ENCODE measurements at places on chromosomes 2 and 18.

DNA sequence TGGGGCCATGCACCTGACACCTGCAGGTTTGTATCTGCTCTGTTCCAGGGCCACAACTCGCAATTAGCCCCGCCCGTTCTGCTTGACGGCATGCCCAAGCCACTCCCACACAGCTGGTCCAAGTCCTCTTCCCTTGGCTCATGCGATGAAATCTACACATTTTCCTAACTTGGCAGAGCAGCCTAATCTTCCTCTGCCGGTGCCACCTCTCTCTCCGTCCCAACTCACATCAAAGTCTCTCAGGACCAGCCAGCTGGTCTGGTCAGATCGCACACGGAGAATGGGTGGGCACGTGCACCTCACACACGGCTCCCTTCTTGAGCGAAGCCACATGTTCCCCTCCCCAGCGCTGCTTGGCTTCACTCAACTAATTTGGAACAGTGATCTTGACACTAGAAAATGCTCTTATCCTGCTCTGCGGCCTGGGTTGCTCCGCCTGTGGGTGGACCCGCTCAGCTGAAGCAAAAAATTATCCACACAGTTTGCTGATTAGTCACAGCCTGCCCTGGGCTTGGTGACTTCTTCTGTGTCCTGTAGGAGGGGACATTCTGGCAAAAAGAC, 176.7 kb downstream of the NRP2 start:
- no peak for DNase-seq

DNA sequence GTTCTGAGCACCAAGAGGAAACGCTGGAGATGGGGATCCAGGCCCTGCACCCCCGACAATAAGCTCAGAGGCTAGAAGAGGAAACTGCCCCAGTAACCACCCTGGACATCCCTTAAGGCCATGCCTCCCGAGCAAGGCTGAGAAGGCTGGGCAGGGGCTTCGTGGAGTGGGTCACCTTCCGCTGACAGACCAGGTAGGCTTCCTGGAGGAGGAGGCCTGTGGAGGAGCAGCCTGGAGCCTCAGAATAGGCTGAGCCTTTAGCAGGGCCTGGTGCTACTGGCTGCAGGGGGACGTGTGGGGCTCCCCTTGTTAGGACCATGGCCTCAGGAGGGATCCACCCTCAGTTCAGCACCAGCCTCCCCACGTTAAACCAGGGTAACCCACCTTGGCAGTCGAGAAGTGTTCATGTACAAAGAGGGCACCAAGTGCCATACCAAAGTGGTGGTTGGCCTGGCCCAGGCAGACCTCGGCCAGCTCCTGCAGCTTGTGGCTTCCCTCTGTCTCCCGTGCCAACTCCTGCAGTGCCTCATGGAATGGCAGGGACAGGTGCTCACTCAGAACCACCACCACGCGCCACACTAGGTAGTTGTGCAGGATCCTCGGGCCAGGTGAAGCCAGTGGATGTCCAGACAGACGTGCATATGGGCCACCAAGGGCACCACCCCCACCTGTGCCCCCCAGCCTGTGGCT, 28.5 kb upstream of the ALPP start:
- DNase-seq, result no peak

GRCh38 chr2:22198381-22199283, 1074.9 kb downstream of the TDRD15 start:
- DNase-seq, result no peak

- no peak for DNase-seq
These were observed 2.1 kb downstream of the RNF149 start for GRCh38 chr2:101306410-101306809.

DNA sequence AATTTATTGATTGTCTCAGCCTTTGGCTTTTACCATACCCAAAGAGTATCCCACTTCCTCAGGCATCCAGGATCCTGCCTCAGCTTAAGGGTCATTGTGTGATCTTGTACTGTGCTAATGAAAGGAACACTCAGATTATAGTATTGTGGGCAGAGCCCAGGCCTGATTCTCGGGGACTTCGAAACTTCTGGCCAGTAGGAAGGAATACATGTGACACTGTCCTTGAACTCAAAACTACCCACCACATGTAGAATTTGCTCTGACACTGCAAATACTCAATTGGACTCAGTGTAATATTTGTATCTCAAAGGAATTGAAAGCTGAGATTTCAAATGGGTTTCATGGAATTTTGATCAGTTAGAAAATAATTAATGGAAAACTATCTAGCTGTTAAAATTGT, 15.9 kb downstream of the DIS3L2 start:
- DNase-seq, result no peak

GRCh38 chr2:27071990-27072830, 756 bp upstream of the OST4 start:
- DNase-seq, result no peak

DNA sequence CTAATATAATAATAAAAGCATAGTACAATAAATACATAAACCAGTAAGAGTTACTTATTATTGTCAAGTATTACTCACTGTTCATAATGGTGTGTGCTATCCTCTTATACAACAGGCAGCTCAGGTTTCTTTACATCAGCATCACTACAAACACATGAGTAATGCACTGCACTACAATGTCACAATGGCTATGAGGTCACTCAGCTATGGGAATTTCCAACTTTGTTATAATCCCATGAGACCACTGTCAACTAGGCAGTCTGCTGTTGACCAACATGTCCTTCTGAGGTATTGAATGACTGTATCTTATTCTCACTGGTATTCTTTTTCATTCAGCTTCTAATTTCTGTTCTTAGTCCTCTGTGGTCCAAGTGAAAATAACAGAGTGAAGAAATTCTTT, 250.4 kb upstream of the DSEL start:
- DNase-seq, result no peak

DNA sequence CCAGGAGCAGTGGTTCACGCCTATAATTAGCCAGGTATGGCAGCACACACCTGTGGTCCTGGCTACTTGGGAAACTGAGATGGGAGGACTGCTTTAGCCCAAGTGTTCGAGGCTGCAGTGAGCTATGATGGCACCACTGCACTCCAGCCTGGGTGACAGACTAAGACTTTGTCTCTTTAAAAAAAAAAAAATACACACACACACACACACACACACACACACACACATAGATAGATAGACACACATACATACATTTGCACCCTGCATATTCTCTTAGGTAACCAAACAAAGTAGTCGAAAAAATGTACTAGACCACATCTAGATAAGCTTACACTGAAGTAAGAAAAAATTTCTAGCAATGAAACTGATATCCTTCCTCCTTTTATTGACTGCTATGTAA, 86.8 kb downstream of the OLA1 start:
- no peak for DNase-seq

DNA sequence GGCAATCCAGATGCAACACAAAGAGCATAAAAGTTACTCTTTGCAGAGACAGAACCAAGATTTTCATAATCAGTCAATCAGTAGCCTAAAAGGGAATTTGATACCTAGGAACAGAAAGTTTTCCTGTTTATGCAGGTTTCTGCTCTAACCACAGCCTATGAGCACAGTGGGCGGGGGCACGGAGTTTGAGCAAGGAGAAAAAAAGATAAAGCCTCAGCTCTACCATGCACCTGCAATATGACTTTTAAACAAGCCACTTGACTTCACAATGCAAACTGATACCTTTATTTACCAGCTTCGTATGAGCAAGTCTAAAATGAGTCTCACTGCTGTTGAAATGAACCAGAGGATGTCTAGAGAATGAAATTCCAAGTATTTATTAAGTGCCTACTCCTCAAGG, 5.6 kb upstream of the LRATD1 start:
- DNase-seq, result no peak

DNA sequence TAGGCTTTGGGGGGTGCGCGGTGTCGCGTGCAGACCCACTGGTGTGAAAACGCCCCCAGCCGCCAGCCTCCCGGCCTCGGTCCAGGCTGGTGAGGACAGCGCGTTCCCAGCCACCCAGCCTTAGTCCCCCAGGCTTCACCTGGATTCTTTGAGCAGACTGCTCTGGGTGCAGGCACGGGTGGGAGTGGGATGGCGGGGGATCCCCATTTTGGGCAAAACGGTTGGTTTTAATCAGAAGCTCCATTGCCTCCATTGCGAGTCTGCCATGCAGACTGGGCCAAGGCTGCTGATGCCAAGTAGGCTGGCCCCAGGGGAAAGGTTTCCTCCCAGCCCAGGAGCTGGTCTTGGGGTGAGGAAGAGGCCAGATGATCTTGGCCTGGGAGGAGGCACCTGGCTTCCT, 445 bp downstream of the MLPH start:
- DNase-seq, result no peak

- DNase-seq, result no peak
These were observed 201.4 kb downstream of the CTNNA2 start for GRCh38 chr2:79714283-79714682.

DNA sequence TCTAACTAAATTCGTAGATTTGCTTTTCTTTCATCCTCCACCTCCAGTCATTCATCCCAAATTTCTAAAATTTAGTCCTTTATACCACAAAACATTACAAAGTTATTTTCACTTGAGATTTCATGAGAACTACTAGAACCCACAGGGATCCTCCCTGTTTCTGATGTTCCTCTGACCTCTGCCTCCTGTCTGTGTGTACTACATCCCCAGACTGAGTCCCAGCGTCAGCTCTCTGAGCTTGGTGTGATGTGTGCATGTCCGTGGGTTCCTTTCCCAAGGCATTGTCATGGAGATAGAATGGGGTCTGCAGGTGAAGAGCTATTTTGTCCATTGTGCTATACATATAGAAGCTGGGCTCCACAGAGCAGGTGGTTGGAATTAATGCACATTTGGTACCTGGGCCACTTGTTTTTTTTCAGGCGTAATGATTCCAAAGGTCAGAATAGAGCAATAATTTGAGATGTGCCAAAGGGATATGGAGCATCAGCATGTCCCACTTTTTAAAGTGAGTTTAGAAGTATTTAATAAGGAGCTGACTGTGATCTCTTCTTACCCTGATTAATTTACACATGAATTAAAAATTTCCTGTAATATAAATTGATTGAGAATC, 151.2 kb upstream of the BOD1L2 start:
- no peak for DNase-seq

DNA sequence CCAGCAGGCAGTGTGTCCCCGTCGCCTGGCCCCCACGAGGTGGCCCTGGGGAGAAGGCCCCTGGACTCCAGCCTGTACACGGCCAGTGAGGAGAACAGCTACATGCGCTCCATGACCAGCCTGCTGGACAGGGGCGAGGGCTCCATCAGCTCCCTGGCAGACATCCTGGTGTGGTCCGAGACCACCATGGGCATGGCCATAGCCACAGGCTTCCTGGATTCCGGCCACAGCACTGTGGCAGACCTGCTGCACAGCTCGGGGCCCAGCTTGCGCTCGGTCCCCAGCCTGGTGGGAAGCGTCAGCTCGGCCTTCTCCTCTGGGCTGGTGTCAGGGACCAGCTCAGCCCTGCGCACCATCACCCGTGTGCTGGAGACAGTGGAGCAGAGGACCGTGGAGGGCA, 1.0 kb downstream of the TEX44 start:
- no peak for DNase-seq

- DNase-seq, result no peak
These were observed 111.9 kb downstream of the RGPD3 start for GRCh38 chr2:106356291-106356690.

GRCh38 chr2:241901018-241901380, 31.5 kb downstream of the RTP5 start:
- no peak for DNase-seq

DNA sequence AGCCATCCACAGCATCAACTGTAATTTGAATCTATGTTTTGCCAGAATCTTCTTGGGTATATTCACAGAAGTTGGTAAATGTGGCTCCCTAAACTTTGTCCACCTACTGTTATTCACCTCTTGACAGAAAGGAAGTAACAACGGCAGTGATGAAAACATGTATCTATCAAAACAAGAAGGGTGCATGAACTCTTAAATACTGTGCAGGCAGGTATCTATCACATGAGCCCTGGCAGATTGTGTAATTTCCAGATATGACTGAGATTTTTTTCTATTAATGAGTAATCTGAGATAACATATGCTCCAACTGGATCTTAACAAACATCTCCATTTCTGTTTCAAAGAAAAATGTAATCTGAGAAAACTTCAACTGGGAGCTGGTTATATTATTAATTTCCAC, 36.6 kb downstream of the SFT2D3 start:
- DNase-seq, result no peak

DNA sequence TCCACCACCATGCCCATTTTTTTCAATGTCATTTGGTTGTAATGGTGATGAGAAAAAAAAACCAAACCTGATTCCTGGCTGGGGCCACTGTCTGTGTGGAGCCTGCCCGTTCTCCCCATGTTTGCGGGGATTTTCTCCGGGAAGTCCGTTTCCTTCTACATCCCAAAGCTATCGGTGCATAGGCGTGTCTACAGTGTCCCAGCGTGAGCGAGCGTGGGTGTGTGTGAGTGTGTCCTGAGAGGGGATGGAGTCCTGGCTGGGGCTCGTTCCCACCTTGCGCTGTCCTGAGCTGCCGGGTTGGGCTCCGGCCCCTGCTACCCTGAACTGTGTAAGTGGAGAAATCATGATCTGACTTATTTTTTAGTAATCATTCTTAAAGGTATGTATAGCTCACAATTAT, 7.3 kb upstream of the ZAP70 start:
- DNase-seq, result no peak

DNA sequence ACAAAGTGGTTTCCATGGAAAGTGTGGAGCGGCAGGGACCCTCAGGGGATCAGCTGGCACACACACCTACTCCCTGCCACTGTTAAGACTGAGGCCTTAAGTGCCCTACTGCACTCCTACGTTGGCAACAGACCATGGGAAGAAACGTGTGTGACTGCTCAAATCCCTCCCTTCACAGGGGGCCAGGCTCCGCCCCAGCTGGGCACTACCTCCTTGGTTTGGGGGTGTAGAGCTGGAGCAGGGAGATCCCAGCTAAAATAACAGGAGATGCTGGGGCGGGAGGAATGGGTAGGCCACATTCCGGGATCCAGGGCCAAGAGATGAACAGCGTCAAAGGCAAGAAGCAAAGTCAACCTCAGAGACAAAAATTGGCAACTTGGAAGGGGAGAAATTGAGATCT, 231.0 kb downstream of the EN1 start:
- DNase-seq, result no peak

Measured in common myeloid progenitor, CD34-positive (primary cell).